ENCODE measurements at places on chromosomes 5 and 9.
A peak's percentile ranks its signal among the peaks of the same experiment; 100 is the strongest.

DNA sequence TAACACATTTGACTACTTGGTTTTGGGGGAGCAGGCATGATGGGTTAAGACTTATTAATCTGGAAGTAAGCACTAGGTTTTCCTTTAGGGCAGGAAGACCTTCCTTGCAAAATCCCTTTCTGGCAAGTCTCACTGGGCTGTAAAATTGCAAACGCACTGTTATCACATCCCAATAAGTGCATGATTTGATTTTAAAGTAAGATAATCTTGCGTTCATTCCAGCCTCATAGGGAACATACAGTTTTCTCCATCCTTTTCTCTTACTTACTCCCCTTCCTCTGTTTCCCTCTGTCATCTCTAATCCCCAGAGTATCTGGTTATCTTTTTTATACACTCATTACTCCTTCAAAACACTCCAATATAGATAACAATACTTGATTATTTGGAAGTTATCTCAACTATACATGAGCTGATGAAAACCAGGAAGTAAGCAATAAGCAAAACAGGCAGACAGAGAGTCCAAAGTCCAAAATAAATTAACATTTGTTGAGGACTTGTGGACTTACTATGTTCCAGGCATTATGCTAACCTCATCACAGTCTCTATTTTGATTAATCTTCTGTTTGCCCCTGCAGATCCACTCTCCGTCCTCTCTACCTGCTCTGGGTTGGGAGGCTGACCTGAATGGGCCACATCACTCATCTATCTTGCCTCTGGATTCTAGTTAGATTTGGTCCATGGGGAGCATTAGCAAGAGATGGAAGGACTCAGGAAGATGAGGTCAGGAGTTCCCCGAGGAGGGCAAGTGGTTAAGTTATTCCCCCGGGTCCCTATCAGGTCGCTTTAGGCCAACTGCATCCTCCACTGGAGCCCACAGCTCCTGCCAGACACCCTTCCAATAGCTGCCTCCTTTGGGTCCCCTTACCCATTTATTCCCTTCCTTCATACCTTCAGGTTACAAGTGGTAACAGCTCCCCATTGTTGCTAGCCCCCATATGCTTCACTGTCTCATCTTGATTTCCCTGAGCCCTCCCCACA is 60.2 kb downstream of the SLC22A5 start:
- no peak for DNase-seq

- DNase-seq, result peak; percentile 57
Observed at GRCh38 chr9:127629468-127630081, 17.5 kb downstream of the STXBP1 start.

DNA sequence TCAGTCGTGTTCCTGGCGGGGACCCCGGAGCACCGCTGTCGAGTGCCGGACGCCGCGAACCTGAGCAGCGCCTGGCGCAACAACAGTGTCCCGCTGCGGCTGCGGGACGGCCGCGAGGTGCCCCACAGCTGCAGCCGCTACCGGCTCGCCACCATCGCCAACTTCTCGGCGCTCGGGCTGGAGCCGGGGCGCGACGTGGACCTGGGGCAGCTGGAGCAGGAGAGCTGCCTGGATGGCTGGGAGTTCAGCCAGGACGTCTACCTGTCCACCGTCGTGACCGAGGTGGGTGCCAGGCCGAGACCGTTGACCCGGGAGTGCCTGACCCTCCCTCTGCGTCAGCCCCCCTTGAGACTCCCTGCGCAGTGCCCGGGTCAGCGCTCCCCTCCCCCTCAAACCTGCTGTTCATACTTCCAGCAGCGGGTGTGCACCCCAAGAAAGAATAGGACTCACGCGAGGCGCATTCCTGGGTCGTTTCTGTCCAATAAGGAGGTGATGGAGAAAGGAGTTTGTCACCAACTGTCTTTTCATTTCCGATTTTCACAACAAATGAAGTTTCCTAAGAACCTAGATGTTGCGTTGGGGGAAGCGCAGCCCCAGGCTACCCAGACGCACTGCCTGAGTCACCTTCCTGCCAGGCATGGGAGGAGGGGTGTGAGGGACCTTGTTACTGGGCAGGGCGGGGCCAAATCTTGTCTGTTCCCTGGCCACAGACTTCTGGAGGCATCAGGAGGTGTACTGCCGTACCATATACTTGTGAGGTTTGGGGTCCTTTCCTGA is 722 bp downstream of the SLC22A4 start:
- peak; percentile 70 for DNase-seq

DNA sequence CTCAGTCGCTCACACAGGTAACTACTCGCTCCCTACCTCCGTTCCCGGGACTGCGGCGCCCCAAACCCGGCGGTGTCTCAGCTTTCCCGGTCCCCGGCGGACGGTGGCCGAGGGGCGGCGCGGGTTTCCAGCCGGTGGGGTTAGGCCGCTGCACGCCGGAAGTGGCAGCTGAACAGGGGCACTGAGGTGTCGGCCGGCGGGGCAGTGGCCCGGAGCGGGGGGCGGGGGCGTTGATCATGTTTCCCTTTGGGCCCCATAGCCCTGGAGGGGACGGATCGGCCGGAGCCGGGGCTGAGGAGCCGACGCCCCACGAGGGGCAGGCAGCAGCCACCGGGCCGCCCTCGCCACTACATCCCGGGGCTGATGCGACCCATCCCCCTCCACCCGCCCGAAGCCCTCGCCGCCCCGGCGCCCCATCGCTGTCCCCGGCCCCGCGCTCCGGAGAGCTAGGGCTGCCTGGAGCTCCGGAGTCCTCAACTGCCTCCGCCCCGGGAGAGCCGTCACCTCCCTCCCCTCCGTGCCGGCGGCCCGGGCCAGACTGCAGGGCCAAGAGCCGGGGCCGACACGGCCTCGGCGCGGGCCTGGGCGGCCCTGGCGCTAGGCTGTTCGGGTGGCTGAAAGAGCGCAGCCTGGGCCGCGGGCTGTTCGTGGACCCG is at the start of gene DCAF10:
Gene DCAF10, plus strand, starts transcription at position 167 of the 656 bp plus-strand sequence. Its CDS starts 70 bp downstream, at position 237.
- peak; percentile 93 for DNase-seq

DNA sequence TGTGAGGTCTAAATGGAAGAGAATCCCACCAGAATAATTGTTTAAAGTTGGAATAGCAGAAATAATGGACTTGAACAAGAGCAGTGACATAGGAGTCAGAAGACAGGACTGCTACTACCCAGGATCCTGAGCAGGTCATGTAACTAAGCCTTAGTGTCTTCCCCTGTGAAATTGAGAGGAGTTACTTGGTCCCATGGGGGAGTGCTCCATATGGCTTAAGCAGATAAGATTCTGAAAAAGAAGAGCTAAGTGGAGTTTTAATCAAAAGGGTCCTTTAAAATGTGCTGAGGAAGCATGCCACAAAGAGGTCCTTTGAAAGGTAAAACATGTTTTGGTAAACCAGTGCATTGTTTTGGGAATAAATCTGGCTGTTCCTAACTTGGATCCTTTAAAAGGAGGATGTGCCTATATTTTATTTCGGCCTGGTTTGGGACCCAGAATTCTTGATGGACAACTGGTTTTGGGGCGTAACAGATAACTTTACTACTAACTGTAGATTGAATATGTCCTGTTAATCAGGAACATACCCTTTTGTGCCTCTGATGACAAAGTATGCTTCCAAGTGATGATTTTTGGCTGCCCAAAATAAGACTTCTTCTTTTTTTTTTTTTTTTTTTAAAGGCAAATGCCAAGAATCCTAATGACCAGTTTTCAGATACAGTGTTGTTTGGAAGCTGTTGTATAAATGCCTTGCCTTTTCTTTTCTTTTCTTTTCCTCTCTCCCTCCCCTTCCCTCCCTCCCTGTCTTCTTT is 5.7 kb downstream of the RCL1 start:
- peak; percentile 15 for DNase-seq
